Endothelial cell of umbilical vein (primary cell): ENCODE measurements at places on chromosomes 2 and 18. TPM values are rescaled to one million over a fixed set of nuclear protein-coding genes. Genes with fewer than 3 reads are reported as not detected.
A peak's percentile ranks its signal among the peaks of the same experiment; 100 is the strongest.

- no peak for DNase-seq
Measured at GRCh38 chr2:109032229-109032820, 43.3 kb upstream of the EDAR start.

The CBLN2 gene
- polyA plus RNA-seq: 1.1 TPM in 2 replicates

The ZNF513 gene
- polyA plus RNA-seq: 30.6 and 43.2 TPM in 2 replicates

- peak; percentile 32 for DNase-seq
Measured at GRCh38 chr18:21851327-21851961, 110.9 kb downstream of the MIB1 start.

The SIX3 gene
- not detected in 2 replicates for polyA plus RNA-seq

The ERFE gene
- polyA plus RNA-seq: 0.48 and 0.65 TPM in 2 replicates

GRCh38 chr2:169693360-169693759 lies 845 bp downstream of the CFAP210 start:
- DNase-seq: peak; percentile 31

GRCh38 chr2:116718451-116718850 lies 1096.0 kb upstream of the DDX18 start:
- no peak for DNase-seq

- DNase-seq: no peak
Measured at GRCh38 chr18:70415823-70416488, 127.1 kb downstream of the SOCS6 start.

DNA sequence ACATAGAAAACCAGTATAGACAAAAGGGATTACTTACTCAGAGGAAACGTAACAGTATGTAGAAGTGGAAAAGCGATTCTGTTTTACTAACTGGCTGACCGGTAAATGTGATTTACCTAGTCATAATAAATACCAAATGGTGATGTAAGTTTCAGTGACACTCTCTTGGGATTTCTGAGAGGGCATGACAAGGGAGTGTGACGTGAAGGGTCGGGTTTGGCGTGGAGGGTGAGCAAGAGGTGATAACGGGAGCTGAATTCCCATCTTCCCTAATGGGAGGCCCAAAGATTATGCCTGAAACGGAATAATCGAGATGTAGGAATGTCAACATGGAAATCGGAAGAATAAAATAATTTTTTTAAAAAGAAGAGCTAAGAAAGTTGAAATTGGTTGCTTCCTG lies 12.7 kb upstream of the GNAL start:
- no peak for DNase-seq

DNA sequence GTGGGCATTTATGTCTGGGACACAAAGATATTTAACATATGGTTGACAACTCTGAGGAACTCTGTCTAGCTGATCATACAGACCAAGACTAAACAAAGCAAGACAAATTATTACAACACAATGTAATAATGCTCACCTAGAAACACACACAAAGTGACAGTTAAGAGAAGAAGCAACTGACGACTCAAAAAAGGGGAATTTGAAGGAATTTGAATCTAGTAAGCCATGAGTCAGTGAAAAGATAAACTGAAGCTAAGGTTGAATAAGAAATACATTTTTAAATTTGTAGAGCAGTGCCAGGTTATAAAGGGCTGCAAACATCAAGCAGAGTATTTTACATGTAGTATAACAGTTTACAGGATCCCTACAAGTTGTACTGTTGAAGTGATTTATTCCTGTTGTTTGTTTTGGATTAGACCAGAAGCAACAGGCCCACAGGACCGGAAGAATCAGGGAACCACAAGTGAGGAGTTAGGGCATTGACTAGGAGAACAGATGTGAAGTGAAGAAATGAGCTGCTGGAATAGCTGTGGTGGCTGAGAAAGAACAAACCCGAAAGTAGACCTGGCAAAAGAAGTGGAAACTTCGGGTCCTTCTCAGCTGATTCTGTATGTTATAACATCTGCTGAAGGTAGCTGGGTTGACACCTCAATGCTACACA lies 35.6 kb downstream of the IFIH1 start:
- DNase-seq: no peak

- DNase-seq: peak; percentile 31
Measured at GRCh38 chr2:170815746-170816503, 762 bp upstream of the GAD1 start.

DNA sequence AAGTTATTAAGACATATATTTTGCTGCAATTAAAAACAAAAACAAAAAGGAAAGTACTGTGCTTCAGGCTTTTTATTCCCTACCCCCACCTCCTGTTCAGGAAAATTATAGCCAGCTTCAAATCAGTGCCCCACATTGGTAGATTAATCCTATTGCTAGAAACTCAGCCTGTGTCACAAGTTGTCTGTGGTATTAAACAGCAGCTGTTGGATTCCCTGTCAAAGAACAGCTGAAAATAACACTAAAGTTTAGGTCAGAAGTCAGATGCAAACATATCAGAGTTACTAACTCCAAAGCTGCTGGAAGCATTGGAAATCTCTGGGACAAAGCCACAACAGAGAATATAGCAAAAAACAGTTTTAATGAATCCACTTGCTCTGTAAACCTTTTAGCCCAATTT lies 818 bp upstream of the CCDC141 start:
- DNase-seq: no peak

DNA sequence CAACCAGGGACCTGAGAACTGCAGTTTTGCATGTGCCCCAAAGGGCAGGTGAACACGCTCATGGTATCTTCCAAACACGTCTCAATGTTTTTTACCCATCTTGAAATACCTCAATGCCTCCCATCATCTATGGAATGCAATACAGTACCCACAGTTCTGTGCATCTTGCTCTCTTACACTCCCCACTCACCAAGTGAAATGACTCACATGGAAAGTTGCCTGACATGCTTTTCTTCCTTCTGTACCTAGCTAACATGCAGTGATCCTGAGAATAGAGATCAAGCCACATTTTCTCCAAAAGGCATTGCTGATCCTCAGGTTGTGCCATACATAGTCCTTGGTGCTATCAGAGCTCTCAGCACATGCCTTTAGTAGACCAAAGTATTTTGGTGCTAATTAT lies 373.9 kb downstream of the GPD2 start:
- no peak for DNase-seq

DNA sequence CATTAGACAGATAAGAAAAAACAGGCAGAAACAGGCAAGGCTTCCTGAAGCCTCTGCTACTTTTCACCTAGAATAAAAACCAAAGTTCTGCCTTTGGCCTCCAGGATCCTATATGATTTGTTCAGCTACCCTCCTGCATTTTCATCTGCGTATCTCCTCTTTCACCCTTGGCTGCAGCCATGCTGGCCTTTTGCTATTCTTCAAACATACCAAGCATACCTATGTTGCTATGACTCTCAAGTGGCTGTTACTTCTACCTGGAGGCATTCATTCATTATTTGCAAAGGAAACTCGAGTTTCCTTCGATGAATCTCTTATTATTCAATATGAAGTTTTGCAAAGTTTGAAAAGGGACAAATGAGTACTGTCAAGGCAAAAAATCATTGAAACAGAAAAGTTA lies 106.4 kb upstream of the HNMT start:
- no peak for DNase-seq

- DNase-seq: no peak
Measured at GRCh38 chr2:18506883-18507509, 53.5 kb downstream of the RDH14 start.

DNA sequence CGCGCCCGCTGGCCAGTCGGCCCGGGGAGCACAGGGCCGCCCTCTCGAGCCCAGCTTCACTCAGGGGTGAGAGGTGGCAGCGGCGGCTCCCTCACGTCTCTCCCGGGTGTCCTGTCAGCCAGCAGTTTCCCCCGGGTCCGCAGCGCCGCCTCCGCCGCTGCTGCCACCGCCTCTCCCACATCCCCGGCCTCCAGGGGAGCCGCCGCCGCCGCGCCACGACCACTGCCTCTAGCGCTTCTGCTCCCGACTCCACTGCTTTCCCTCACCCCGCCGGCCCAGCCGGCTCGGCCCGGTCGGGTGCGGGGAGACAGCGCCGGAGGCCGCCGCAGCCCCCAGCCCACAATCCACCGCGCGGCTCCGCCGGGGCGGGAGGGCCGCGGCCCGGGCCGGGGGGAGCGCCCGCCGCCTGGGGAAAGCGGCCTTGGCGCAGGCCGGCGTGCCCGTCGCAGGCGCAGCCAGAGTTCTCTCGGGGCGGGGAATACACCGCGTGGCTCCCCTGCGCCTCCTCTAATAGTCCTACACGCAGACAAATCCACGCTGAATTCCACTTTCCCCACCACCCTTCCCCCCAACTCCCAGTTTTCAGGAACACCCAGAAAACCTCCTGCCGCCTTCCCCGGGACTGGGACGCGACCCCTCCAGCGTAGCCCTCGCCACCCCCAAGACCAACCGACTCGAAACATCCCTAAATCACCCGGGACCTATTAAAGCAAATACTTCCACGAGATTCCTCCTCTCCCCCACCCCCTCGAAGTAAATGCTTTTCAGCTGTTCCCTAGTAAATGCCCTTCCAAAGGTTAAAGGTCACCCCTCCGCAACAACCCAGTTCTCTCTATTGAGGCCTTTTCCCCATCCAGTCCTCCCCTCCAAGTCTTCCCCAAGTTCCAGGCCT lies at the start of gene VPS54:
Gene VPS54, minus strand, starts transcription at position 346 of the 892 bp plus-strand sequence. CDS start 35,429 bp downstream, outside the sequence.
- DNase-seq: peak; percentile 56

The SERPINB12 gene
- polyA plus RNA-seq: not detected in 2 replicates

- DNase-seq: peak; percentile 40
Measured at GRCh38 chr2:189751080-189751658, 11.4 kb downstream of the OSGEPL1 start.

DNA sequence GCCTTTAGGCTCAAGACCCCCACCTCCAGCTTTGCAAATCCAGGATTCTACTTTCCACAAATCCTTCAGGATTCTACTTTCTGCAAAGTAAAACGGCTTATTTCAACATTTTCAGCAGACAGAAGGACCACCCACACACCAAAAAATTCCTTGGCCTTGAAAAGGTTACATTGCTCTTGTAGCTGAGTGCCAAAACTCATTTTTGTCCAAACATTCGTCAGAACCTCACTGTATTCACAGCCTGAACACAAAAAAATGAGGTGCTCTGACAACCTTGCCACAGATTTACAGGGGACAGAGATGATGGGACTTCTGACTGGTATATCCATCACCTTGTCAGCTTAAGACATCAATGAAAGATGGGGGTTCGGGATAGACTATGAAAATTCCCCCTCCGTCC lies 63.0 kb upstream of the COX7A2L start:
- DNase-seq: no peak

DNA sequence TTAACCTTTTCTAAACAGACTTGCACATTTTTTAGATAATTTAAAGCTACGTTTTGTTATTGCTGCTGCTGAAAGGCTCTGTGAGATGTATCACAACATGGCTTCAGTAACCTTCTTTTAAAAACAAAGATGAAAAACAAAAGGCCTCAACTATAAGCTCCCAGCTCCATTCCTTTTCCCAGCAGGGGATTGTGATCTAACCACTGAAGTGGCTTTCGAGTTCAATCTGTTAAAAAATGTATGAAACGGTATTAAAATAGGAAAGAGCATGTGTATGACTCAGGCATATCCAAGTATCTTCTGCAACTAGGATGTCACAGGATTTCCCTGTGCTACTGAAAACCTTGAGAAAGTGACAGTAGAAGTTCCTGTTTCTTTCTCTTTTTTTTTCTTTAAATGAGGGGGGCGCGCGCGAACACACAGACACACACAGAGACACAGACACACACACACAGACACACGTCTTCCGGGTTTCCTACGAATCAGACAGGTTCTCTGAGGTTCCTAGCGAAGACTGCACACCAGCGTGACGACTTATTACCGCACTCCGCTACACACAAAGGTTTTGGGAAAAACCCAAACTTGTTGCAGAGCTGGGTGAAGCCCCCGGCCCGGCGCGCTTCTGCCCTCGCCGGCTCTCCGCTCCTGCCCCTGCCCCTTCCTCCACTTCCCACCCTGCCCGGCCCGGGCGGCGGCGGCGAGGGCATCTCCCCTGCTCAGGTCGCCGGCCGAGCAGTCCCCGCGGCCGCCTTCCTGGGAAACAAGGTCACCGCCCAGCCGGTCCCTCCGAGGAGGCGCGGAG lies 86.8 kb downstream of the RBMS1 start:
- DNase-seq: peak; percentile 77
